ENCODE measurements at places on chromosomes 3 and 15. TPM values are rescaled to one million over a fixed set of nuclear protein-coding genes. Genes with fewer than 3 reads are reported as not detected.

LTK gene
- polyA plus RNA-seq, result 0.31 TPM

CYP19A1 gene
- 0.05 TPM for polyA plus RNA-seq

KCNMB2 gene
- polyA plus RNA-seq, result 0.05 TPM

TRIM71 gene
- not detected for polyA plus RNA-seq

GRAMD1C gene
- 21.1 TPM for polyA plus RNA-seq

CCR2 gene
- 0.39 TPM for polyA plus RNA-seq

FMN1 gene
- 1.0 TPM for polyA plus RNA-seq

ACOX2 gene
- polyA plus RNA-seq, result 19.7 TPM

RBPMS2 gene
- 7.9 TPM for polyA plus RNA-seq

ARHGAP11A gene
- 4.5 TPM for polyA plus RNA-seq

CLRN1 gene
- polyA plus RNA-seq, result not detected

FOXL2 gene
- 0.04 TPM for polyA plus RNA-seq

ACTRT3 gene
- polyA plus RNA-seq, result 1.1 TPM

GHSR gene
- not detected for polyA plus RNA-seq

BMF gene
- polyA plus RNA-seq, result 1.2 TPM

CACNA1D gene
- 0.61 TPM for polyA plus RNA-seq

STRIT1 gene
- 0.14 TPM for polyA plus RNA-seq

USP3 gene
- 15.0 TPM for polyA plus RNA-seq

GPR176 gene
- 0.22 TPM for polyA plus RNA-seq

TICRR gene
- polyA plus RNA-seq, result 4.4 TPM

FGD5 gene
- 1.7 TPM for polyA plus RNA-seq

CD96 gene
- polyA plus RNA-seq, result 0.94 TPM

ASB14 gene
- polyA plus RNA-seq, result not detected

ARGFX gene
- polyA plus RNA-seq, result not detected

PPP1R14D gene
- polyA plus RNA-seq, result 0.37 TPM

SLC2A2 gene
- not detected for polyA plus RNA-seq

MYL3 gene
- polyA plus RNA-seq, result 0.67 TPM

TMEM108 gene
- polyA plus RNA-seq, result 2.7 TPM

TBC1D2B gene
- polyA plus RNA-seq, result 5.1 TPM

ALDH1L1 gene
- polyA plus RNA-seq, result 5.0 TPM

IVD gene
- polyA plus RNA-seq, result 13.4 TPM

SOX2 gene
- polyA plus RNA-seq, result 31.6 TPM

PLCH1 gene
- polyA plus RNA-seq, result 0.07 TPM

ADGRG7 gene
- polyA plus RNA-seq, result not detected

C3orf49 gene
- polyA plus RNA-seq, result not detected

CPNE4 gene
- 0.08 TPM for polyA plus RNA-seq

NR2C2 gene
- 5.0 TPM for polyA plus RNA-seq

CHST13 gene
- not detected for polyA plus RNA-seq

RPP14 gene
- 8.4 TPM for polyA plus RNA-seq

NTRK3 gene
- polyA plus RNA-seq, result 0.77 TPM
